ACHN (cell line): ENCODE measurements at places on chromosomes 16 and 17.
A peak's percentile ranks its signal among the peaks of the same experiment; 100 is the strongest.

GRCh38 chr17:41740506-41740905 lies 6.1 kb upstream of the HAP1 start:
- DNase-seq: no peak

DNA sequence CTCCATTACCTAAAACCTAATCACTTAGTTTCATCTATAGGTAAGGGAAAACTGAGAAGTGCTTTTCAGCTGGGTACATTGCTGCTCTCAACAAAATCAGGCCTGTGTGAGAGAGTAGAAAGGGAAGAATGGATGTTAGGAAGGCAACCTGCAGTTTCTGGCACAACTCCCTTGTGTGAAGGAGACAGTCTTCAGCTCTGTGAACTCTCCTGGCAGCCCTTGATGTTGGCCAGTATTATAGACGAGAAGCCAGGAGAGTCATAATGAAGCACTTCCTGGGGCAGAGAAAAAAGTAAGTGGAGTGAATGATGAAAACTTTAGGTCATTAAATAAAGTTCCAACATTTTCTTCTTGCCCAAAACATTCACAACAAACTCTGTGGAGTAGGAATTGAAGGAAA lies 260.1 kb downstream of the IRX3 start:
- DNase-seq: no peak

DNA sequence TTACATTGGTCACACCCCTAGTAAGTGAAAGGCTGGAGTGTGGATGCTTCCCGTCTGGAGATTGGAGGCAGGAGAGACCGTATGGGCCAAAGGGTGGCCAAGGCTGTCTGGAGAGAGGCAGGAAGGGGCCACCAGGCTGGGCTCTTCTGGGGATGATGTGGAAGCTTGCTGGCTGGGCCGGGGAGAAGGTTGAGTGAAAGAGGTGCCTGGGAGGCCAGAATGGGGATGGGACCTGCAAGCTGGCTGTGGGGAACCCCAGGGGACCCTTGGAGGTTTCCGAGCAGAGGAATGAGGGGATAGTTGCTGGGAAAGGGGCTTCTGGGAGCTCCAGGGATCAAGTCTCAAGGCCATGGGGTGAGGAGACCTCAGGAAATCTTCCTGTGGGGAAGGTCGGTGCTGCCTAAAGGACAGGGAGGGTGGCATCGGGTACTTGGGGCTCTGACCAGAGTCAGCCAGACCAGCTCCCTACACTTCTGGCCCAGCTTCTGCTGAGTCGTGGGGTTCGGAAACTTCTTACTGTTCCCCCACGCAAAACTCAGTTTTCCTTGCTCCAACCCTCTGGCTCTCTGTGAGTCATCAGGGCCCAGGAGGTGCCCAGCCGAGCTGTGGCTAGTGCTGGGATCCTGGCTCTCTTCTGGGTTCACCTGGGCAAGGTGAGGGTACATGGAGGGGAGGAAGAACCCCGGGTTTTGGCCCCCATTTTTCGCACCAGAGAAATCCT lies 3.1 kb downstream of the MRC2 start:
- no peak for DNase-seq

- DNase-seq: peak; percentile 51
These were observed 1.9 kb downstream of the CIITA start for GRCh38 chr16:10878644-10879501.

GRCh38 chr17:66381701-66382362 lies 79.4 kb downstream of the PRKCA start:
- DNase-seq: no peak

- no peak for DNase-seq
These were observed 22.3 kb downstream of the PPL start for GRCh38 chr16:4914528-4915225.

GRCh38 chr17:47850692-47851573 lies at the start of gene SP6:
Gene SP6, minus strand, starts transcription at chr17:47851163. Its CDS starts 2,734 bp downstream, at chr17:47848429.
- peak; percentile 83 for DNase-seq

GRCh38 chr17:65177901-65178300 lies 40.7 kb downstream of the RGS9 start:
- peak; percentile 48 for DNase-seq

GRCh38 chr17:52986056-52986662 lies 827.6 kb upstream of the CA10 start:
- DNase-seq: no peak

DNA sequence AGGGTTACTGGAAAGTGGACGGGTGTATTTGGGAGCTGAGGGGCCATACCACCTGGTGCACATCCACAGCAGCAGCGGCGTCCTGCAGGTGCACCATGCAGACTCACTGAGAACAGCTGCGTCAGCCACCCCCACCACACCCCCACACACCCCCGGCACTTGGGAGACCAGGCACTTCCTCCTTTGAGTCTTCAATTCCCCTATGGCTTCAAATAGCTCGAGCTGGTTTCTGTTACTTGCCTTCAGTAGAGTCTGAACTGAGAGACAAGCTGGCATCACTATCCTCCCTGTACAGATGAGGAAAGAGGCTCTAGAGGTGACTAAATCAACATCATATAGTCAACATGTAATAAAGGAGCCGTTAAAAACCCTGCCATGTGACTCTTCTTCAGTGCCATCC lies 15.4 kb downstream of the CUEDC1 start:
- DNase-seq: no peak

DNA sequence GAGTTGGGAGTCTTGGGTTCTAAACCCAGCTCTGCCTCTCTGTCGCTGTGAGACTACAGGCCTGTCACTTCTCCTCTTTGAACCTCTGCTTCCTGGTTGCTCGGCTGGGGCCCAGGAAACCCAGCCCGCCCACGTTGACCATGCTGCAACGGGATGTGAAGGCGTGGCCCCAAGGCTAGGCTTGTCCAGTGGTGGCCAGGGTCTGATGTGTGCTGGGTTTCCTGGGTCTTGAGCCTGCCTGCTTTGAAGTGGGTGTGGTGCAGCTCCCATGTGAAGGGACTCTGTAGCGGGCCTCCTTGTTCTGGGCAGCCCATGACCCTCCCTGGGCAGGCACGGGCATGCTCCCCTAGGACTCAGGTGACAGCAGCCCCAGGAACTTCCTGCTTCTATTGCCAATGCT lies 82.3 kb downstream of the SDR42E1 start:
- DNase-seq: no peak

DNA sequence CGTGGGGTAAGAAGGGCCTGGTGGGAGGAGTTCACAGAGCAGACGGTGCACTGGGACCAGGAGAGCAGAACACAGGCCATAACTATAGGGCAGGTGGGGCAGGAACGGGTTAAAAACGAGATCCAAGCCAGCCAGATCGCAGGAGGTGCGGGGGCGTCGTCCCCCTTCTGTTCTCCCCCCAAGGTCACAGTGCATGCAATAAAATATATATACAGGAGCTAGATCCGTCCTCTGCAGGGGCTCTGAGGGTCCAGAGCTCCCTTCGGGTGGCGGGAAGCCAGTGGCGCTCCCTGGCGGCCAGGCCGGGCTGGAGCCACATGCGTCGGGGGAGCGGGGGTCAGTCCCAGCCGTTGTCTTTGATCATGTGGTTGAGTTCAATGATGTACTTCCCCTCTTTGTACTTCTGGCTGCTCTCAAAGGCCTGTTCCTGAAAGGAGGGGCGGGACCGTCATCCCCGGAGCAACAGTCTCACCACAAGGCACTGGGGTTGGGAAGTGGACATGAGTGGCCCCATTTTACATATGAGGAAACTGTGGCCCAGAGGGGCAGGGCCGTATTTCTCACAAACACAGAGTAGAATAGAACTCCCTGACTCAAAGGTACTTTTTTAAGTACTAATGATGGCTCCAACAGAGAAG lies 768 bp upstream of the TBX6 start:
- DNase-seq: peak; percentile 82

- no peak for DNase-seq
These were observed 10.9 kb downstream of the JUP start for GRCh38 chr17:41775394-41776226.

- DNase-seq: no peak
These were observed 21.3 kb upstream of the RGS9 start for GRCh38 chr17:65115839-65116238.

DNA sequence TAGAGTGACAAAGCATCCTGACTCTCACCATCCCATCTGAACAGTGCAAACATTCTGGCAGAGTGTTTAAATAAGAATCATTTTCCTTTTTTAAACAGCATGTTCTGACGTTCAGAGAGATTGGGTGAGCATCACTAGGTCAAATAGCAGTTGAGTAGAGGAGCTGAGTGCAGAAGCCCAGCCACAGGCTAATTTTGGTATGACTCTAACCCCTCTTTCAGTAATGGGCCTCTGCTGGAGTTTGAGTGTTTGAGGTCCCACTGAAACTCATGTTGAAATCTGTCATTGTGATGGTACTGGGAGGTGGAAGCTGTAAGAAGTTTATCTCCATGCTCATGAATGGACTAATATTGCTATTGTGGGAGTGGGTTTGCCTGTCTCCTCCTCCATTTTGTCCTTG lies 194.4 kb downstream of the SALL1 start:
- DNase-seq: no peak
